ENCODE measurements at places on chromosomes 4 and X.

- no peak for DNase-seq
These were observed 97.9 kb downstream of the CPZ start for GRCh38 chr4:8690216-8691150.

GRCh38 chr4:24433515-24434214 is 150.7 kb downstream of the DHX15 start:
- no peak for DNase-seq

GRCh38 chr4:7326693-7327340 is 107.9 kb downstream of the PSAPL1 start:
- DNase-seq = no peak

DNA sequence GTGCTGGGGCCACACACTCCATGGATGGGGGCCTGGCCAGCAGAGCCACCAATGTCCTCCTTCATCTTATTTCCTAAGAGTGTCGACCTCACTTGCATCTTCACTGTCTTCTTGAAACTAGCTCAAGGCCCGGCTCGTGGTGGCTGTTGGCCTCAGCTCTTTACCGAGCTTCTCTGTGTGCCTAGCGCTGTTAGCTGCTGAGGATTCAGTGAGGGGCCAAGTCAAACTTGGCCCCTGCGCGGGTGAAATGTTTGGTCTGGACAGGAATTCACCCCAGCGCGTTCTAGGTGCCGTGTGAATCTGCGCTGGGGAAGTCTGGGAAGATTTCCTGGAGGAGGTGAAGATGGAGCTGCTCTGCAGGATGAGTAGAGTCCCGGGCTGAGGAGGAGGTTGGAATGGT is 8.5 kb downstream of the SORCS2 start:
- DNase-seq = no peak

DNA sequence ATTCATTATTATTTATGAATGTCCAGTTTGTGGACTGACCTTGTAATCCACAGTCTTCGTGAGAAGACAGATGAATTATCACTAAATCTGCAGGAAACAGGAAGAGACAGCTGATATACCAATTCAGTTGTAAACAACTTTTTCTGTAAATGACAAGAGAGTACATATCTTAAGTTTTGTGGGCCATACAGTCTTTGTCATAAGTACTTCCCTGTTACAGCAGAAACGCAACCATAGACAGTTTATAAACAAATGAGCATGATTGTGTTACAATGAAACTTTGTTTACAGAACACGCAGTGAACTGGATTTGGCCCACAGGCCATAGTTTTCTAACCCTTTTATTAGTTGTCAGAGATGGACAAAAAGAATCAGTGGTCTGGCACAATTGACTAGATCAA is 443.4 kb downstream of the PDGFC start:
- DNase-seq = no peak
